ENCODE measurements at places on chromosomes 1 and 21.

DNA sequence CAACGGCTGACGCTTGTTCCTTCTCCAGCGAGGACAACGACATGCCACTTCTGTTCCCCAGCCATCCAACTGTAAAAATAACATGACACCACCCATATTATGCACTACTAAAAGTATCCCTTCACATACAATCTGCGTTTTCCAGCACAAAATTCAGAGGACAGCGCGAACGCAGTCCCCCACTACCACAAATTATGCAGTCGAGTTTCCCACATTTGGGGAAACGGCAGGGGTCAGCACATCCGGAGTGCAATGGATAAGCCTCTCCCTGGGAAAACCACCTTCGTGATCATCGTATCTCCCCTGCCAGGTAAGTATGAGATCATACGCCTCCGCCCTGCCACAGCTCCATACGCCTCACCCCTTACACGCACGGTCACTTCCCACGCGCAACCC lies 120.9 kb downstream of the PPIAL4G start:
- DNase-seq, result no peak
- H3K4me3 ChIP-seq, result no peak overlapping the region
- no peak overlapping the region for H3K27ac ChIP-seq
- no peaks in the 10 kb centered on the region for H3K27me3 ChIP-seq
- H3K36me3 ChIP-seq, result no peaks in the 10 kb centered on the region

DNA sequence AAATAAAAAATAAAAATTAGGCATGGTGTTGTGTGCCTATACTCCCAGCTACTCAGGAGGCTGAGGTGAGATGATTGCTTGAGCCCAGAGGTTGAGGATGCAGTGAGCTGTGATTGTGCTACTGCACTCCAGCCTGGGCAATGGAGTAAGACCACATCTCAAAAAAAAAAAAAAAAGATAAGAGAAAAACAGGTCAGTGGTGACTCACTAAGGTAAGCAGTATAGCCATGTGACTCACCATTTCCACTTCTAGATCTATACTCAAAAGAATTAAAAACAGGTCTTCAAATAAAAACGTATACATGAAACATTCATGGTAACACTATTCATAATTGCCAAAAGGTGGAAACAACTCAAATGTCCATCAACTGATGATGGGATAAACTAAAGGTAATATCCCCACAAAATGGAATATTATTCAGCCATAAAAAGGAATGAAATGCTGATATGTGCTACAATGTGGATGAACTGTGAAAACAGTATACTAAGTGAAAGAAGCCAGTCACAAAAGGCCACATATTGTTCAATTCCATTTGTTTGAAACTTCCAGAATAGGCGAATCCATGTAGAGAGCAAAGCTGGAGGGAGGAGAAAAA lies 75.1 kb downstream of the ZNF281 start:
- H3K27ac ChIP-seq, result no peak overlapping the region
- no peaks in the 10 kb centered on the region for H3K27me3 ChIP-seq
- H3K4me1 ChIP-seq, result no peaks in the 10 kb centered on the region
- no peak for DNase-seq

DNA sequence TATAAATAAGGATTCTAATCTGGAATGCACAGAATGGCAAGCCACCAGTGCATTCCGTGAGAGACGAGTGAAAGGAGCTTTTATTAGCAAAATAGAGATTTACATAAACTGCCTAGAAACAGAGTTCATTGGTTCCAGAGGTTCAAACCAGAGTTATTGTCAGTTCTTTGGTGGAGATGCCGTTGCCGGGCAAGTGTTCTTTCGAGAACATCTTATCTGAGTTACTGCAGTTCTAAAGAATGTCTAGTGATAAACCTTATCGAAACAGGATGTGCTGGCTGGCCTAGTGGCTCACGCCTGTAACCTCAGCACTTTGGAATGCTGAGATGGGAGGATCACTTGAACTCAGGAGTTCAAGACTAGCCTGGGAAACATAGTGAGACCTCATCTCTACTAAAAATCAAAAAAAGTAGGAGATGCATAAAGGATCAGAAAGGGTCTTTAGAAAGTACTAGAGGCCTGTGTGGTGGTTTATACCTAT lies 19.9 kb upstream of the EVI5 start:
- no peaks in the 10 kb centered on the region for H3K27me3 ChIP-seq
- peak; percentile 51 for DNase-seq
- peak overlapping the region; percentile 61 for H3K27ac ChIP-seq
- no peaks in the 10 kb centered on the region for H3K36me3 ChIP-seq
- peak overlapping the region; percentile 28 for H3K4me3 ChIP-seq

DNA sequence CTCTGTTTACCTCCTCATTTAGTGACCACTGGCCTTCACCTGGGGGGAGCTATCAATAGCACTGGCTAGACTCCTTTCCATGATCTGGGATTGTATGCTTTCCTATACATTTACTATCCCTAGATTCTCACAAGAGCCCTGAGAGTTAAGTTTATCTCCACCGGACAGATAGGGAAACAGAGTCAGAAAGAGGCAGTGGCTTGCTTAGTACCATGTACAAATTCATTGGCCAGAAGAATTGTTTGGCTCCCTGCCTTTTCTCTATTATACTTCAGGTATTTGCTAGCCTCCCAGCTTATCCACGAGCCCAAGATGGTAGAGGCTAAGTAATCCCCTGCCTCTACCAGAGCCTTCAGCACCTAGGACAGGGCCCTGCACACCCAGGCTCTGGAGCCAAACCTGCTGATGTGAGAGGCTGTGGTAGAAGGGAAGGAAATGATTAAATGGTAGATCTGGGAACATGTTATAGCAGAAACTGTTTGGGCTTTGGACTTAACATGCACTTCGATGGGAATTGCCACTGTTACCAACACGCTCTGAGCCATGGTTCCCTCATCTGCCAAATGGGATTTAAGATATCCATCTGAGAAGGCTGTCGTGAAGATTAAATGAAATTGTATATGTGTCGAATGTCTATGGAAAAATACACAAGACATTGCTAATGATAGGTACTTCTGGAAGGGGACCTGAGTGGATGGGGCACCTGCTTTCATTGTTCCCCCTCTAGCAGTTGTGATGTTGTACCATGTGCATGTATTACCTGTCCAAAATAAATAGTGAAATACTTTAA lies 3.1 kb upstream of the BLACAT1 start:
- no peaks in the 10 kb centered on the region for H3K36me3 ChIP-seq
- H3K27ac ChIP-seq, result no peak overlapping the region
- no peak for DNase-seq
- peaks cover 16% of the 10 kb centered on the region for H3K4me1 ChIP-seq

- no peaks in the 10 kb centered on the region for H3K4me1 ChIP-seq
- no peaks in the 10 kb centered on the region for H3K27me3 ChIP-seq
- no peak for DNase-seq
- no peaks in the 10 kb centered on the region for H3K36me3 ChIP-seq
- H3K27ac ChIP-seq, result no peak overlapping the region
- no peak overlapping the region for H3K4me3 ChIP-seq
Observed at GRCh38 chr1:29716306-29716705, 480.0 kb downstream of the PTPRU start.

GRCh38 chr1:29309075-29309474 lies 72.8 kb downstream of the PTPRU start:
- no peak overlapping the region for H3K4me3 ChIP-seq
- H3K27me3 ChIP-seq, result no peaks in the 10 kb centered on the region
- peaks cover 33% of the 10 kb centered on the region for H3K36me3 ChIP-seq
- H3K27ac ChIP-seq, result no peak overlapping the region
- no peaks in the 10 kb centered on the region for H3K4me1 ChIP-seq
- no peak for DNase-seq

GRCh38 chr21:14720237-14720636 lies 174.1 kb upstream of the SAMSN1 start:
- no peaks in the 10 kb centered on the region for H3K4me1 ChIP-seq
- no peaks in the 10 kb centered on the region for H3K27me3 ChIP-seq
- no peaks in the 10 kb centered on the region for H3K36me3 ChIP-seq
- H3K27ac ChIP-seq, result no peak overlapping the region
- no peak overlapping the region for H3K4me3 ChIP-seq

Data from thoracic aorta (tissue), 2 donors.